ENCODE measurements at places on chromosomes 4 and X.

DNA sequence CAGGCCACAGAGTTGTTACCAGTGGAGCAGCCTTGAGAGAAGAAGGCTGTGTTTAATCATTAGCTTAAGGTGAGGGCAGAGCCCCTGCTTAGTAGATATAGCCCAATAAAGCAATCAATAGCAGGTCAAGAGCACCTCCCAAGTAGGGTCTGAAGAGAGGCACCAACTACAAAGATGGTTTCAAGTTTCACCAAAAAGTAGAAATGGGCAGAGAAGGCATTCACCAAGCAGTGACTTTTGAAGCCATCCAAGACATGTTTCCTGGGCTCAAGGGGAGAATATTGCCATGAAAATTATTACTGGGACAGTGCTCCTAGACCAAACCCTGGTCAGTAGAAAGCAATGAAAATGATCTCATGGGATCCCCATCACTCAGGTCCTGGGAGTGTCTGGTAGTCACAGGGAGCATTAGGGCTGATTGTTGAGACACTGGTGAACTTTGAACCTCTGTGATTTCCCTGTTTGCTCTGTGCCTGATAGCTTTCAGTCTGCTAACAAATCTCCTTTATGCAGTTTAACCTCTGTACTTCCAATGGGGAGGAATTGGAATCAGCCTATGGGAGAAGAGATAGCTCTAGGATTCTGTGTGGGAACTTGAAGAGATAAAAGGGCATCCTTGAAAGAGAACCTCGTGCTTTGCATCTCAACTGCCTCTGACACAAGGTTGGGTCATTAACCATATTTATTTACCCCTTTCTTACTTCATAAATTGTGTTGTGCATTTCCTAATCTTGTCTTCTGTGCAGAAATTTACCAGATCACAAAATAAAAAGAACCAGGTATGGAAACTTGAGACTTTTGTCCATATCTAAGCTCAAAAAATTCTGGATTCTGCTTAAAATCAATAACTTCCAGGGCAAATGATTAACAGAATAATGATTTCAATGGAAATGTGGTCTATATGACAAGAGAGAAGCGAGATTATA lies 9.3 kb upstream of the OTC start:
- DNase-seq: no peak

GRCh38 chr4:183165376-183165775 lies 66.3 kb downstream of the WWC2 start:
- DNase-seq: peak; percentile 19

GRCh38 chr4:3864742-3865721 lies 98.8 kb downstream of the ADRA2C start:
- DNase-seq: no peak

DNA sequence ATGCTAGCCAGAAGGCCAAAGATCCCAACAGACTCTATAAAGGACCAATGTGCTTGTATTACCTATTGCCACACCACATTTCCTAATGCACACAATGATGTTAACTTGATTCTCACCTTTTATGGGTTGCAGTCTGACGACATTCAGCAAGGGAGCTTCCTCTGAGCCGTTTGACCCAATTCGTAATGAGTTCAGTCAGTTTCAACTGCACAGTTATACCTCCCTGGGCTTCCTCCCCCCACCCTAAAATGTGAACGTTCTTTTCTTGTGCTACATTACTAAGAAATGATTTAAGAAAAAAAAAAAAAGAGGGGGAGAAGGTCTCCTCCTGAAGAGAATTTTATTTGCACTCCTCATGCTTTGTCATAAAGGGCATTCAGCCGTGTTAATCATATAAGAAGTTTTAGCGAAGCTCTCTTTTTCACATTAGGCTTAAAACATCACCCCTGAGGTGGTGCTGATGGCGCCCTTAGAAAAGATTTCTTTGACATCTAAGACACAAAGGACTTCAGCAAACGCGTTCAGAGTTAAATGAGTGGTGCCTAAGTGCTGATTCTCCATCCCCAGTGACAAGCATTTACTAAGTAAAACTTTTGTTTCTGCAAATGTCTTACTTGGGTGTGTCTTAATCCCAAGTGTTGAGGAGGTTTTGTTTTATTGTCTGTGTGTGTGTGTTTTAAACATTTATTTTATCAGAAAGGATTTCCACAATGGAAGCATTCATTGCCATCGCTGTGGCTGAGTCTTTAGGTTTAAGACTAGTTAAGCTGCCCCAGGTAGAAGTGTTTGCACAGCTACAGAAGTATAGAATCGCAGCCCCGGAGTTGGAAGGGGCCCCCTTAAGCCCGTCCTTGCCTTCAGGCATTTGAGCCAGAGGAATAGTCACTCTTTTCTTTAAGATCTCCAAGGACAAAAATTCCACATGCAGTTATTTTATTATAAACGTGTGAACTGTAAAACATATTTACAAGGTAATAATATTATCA lies 15.2 kb upstream of the GPC3 start:
- DNase-seq: no peak

GRCh38 chr4:86778175-86778574 lies 71.0 kb downstream of the SLC10A6 start:
- DNase-seq: no peak

DNA sequence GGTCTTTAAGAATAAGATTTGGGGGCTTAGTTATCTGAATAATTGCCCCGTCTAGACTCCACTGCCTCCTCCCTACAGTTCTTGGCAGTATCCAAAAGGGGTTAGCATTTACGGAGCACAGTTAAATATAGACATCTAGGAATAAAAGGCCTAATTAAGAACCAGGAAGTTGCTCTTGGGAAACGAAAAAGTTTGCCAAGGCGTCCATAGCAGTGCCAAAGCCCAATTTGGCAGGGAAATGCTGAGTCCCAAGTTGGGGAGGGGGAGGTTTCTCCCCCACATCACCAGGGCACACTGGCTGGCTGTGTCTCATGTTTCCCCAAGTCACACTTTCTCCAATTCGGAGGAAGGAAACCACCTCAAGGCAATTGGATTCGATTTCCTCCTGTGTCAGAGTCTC lies 338.7 kb downstream of the FBXW7 start:
- no peak for DNase-seq

DNA sequence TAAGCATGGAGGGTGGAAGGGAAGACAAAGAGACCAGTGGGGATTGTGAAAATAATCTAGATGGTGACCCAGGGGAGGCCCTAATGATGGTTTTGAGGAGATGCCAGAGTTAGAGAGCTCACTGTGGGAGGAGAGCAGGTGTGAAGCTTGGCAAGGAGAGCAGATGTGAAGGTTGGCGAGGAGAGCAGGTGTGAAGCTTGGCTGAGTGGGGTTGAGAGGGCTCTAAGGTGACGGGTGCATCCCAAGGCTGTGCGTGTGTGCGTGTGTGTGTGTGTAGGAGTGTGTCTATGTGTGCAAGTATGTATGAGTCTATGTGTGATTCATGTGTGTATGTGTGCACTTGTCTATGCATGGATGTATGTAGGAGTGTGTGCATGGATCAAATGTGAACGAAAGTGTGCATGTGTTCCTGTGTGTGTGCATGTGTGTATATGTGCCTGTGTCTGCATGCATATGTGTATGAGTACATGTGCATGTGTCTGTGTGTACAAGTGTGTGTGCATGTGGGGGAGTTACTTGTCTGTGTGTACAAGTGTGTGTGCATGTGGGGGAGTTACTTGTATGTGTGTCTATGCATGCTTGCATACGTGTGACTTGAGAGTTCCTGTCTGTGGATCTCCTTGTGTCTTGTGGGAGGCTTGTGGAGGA lies 72.0 kb downstream of the EVC start:
- no peak for DNase-seq

- DNase-seq: peak; percentile 33
Measured at GRCh38 chr4:100949350-100949935, 397.9 kb downstream of the PPP3CA start.

DNA sequence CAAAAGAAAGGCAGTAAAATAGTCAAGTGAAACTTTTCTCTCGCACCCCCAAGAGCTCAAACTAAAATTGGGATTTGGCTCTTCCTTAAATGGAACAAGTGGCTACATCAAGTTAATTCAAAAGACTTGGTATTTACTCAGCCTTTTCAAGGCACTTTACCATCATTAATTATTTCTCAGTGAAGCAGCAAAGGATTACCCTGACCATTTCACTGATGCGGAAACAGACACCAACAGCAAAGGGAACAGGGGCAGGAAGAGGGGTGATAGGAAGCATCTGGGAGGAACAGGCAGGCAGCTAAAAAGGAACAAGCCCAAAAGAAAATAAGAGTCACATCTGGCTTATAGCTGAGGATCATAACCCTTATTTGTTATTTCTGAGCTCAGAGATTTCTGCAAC lies 2.7 kb downstream of the SCML2 start:
- DNase-seq: no peak

GRCh38 chrX:133413218-133413925 lies 1.9 kb downstream of the GPC4 start:
- DNase-seq: no peak

GRCh38 chr4:73066445-73066844 lies 3.1 kb downstream of the COX18 start:
- DNase-seq: no peak

GRCh38 chrX:121106484-121107235 lies 59.2 kb downstream of the GLUD2 start:
- no peak for DNase-seq

DNA sequence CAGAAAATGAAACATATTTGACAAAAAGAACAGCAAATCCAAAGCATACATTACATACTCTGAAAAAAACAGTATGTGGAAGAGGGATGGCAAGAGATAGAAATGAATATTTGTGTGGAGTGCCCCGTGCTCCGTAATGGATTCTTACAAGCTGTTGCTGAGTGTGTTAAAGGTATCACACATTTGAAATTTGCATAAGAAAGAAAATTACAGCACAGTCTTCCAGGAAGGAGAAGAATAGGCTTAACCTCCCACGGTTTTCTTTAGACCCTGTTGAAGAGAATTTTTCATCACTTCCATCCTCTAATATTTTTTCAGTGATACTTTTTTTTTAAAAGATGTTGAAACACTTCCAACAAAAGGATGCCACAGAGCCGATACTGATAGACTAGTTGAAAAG lies 1489.4 kb downstream of the RAPGEF2 start:
- no peak for DNase-seq

GRCh38 chrX:104288269-104288668 lies 33.5 kb upstream of the ESX1 start:
- no peak for DNase-seq

DNA sequence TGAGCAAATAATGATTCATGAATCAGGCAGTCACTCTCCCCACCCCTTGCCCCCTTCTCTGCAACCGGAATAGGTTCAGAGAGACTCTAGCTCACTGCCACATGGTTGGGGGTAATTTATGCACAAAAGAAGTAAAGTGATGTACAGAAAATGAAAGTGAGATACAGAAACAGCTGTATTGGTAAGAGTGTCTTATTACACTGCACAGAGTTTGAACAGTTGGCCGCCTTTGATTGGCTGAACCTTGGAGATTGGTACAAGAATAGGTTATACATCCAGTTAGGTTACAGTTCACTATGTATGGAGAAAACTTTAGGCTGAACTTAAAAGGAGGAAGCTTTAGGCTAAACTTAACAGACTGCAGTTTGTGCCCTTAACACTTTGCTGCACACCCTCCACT lies 34.6 kb upstream of the DIAPH2 start:
- DNase-seq: no peak

- no peak for DNase-seq
Measured at GRCh38 chrX:120361764-120362305, at the start of gene ATP1B4. TSS of gene ATP1B4 (plus strand) at chrX:120362089. CDS start at chrX:120362169, 80 bp downstream.

DNA sequence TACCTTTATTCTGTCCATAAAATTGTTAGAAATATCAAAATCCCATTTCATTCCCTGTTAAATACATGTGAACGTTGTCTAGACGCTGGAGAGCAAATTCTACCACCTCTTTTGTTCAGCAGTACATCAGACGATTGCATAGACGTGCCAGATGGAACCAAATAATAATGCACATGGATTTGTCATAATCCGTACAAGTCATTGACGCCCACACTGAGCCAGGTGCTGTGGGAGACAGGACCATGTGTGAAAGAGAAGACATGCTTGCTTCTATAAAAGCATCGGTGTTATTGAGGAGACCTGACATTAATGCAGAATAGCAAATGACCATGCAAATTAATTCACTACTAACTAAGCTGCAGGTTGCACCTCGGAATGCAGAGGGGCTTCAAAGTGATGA lies 175.0 kb downstream of the PTTG2 start:
- no peak for DNase-seq

DNA sequence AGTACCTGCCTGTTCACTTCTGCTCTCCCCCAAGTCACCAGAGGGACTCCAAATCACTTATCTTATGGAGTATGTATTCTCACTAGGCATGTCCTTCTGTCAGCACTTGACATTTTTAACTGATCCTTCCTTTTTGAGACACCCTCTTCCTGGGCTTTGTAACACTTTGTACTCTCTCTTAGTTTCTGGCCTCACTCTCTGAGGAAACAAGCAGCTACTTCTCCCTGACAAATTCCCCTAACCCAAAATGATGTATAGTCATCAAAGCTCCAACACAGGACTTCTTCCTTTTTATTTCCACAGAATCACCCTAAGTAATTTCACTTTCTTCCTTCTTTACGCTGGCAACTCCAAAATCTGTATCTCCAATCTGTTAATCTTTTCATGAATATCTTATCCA lies 101.8 kb downstream of the ARAP2 start:
- DNase-seq: no peak

- peak; percentile 77 for DNase-seq
Measured at GRCh38 chr4:78293821-78294301, 236.7 kb downstream of the FRAS1 start.

- DNase-seq: no peak
Measured at GRCh38 chr4:16775411-16776154, 122.9 kb downstream of the LDB2 start.

- DNase-seq: no peak
Measured at GRCh38 chr4:26191353-26191752, 129.5 kb upstream of the RBPJ start.

DNA sequence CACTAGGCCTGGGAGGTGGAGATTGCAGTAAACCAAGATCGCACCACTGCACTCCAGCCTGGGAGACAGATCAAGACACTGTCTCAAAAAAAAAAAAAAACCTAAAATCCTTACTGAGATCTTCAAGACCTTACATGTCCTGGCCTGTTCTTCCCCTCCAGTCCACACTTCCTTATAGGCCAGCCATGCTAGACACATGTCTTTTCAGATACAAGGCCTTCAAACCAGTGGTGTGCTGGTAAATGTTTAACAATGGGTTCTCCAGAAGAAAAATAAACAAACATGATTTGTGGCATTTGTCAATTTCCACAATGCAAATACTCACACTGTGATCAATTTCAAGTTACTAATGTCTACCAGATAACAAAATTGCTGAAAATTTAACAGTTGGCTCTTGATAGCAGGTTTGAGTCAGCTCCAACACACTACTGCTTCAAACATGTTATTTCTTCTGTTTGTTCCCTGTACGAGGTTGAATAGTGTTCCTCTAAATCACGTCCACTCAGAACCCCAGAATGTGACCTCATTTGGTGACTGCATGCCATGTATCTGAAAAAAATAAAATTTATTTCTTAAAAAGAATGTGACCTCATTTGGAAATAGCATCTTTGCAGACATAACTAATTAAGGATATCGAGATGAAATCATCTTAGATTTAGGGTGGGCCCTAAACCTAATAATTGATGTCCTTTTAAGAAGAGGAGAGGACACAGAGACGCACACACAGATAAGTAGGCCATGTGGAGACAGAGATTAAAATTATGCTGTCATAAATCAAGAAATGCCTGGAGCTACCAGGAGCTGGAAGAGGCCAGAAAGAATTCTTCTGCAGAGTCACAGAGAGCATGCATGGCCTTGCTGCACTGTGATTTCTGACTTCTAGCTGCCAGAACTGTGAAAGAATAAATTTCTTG lies 144.4 kb downstream of the ZNF674 start:
- DNase-seq: no peak

GRCh38 chr4:52592287-52592686 lies 66.8 kb downstream of the USP46 start:
- DNase-seq: no peak

All from fibroblast of gingiva (primary cell).